ENCODE measurements at places on chromosomes 3 and 15.

DNA sequence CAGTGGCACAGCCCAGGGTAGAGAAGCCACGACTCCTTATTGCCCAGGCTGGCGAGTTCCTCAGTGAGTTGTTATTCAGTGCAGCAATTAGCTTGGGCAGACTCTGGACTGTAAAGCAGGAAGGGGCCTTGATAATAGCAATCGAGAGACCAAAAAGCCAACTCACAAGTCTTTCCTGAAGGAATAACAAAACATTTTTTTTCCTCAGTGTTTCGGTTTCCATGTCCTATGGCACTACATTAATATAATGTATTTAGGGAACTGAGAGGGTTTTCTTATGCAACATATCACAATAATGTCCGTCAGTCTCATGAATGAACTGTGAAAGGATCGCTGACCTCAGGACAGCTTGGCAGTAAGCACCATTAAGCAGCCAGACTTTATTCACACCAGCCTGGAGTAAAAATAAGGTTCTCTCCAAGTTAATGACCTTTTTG, 248.9 kb upstream of the TBL1XR1 start:
- DNase-seq: no peak

DNA sequence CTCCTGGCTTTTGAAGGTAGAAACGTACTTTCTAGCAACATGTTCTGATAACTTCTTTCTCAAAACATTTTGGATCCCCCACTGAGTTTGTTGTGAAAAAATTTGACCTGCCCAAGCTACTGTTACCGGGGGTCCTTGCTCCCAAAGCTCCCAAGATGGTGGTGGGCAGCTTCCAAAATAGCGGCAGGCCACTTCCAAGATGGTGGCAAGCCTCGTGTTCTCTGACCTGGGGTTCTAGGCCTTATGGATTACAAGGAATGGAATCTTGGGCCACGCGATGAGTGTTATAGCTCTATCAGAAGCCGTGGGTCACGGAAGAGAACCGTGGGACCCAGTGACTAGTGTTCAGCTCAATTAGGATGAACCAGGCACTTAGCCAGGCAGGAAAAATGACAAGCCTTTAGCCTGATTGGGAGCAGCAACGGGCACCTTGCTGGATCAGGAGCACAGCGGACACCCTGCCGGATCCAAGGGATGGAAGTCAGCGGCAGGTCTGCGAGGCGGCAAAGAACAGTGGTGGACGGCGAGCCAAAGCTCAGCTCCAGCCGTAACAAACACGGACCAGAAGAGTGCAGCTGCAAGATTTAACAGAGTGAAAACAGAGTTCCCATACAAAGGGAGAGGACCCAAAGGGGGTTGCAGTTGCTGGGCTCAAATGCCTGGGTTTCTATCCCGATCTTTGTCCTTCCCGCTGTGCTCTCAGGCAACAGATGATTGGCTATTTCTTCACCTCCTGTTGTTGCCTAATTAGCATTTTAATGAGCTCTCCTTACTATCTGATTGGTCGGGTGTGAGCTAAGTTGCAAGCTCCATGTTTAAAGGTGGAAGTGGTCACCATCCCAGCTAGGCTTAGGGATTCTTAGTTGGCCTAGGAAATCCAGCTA, 133.3 kb downstream of the WDR72 start:
- DNase-seq: no peak

DNA sequence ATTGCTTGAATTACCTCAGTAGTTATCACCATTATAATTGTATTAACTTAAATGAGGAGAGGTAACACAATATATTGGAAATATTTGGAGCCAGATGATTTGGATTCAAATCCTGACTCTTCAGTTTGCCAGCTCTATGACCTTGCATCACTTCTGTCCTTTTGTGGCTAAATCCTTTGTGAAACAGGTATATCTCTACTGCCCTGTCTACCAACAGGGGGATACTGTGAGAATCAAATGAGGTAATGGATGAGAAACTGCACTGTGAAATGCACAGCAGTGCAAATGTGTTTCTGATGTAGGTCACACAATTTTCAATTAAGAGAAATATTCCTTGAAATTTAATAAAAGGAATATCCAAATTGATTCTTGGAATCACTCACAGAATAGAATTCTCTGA, 58.8 kb downstream of the CCDC54 start:
- DNase-seq: no peak

DNA sequence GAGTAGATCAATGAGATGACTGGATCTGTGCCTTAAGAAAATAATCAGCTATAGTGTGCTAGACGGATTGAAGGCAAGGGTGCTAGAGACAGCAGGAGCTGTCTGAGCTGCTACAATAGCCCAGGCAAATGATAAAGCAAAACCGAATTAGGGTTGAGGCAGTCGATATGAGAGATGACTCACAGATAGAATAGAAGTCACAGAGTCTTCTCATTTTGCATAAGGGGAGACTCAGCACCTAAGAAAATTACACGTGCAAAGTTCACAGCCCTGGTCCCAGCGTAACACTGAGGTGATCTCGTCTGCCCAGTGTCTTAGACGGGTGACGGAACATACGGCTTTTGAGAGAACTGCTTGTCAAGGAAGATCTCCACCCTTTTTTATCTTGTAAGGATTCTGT, 11.6 kb downstream of the LPP start:
- DNase-seq: no peak

- no peak for DNase-seq
Measured at GRCh38 chr3:107767897-107768605, 245.3 kb downstream of the BBX start.

GRCh38 chr3:183354325-183354831, 74.0 kb downstream of the MCF2L2 start:
- DNase-seq: no peak

GRCh38 chr3:194985031-194985578, 285.9 kb downstream of the XXYLT1 start:
- no peak for DNase-seq

GRCh38 chr15:85897895-85898717, 103.4 kb upstream of the KLHL25 start:
- no peak for DNase-seq

GRCh38 chr3:50246517-50246954, 10.5 kb downstream of the GNAI2 start:
- DNase-seq: peak; percentile 74

DNA sequence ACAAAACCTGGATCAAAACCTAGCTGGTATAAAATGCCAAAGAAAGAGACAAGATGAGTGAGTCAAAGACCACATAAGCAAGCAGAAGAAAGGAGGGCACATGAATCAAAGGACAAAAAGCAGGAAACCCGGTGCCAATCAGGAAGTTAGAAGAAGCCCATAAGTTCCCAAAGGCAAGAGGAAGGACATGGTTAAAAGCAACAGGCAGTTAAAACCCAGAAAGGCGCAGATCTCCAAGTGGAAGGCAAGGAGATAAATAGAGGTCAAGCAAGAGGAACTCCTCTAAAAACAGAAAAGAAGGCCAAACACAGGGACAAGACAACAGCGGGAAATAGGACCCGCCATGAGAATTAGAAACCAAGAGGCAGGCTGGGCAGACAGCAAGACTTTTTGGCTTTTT, 4.4 kb downstream of the TMOD2 start:
- no peak for DNase-seq

DNA sequence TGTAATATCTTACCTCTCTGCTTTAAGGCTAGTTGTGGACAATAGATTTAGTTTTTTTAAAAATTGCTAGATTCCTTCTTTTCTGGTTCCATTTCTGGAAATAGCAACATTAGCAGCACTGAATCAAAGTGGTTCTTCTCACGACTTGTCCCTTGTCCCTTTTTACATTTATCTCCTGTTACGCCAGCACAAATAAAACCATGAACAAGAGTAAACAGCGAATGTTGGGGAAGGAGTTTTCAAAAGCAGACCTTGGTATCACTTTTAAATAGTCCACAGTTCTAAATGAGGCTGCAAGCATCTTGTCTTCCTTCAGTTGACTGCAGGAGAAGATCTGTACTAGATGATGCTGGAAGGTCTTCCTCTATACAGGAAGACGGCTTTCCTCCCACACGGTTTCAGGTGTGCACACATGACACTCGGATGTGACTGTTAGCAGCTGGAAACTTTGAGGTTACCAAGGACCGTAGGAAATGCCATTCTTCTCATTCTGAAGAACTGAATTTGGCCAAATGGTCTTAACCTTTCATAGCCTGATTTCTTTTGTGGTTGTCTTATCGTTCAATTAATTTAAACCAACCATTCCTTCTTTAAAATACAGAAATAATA, 251.0 kb upstream of the ICE2 start:
- no peak for DNase-seq

DNA sequence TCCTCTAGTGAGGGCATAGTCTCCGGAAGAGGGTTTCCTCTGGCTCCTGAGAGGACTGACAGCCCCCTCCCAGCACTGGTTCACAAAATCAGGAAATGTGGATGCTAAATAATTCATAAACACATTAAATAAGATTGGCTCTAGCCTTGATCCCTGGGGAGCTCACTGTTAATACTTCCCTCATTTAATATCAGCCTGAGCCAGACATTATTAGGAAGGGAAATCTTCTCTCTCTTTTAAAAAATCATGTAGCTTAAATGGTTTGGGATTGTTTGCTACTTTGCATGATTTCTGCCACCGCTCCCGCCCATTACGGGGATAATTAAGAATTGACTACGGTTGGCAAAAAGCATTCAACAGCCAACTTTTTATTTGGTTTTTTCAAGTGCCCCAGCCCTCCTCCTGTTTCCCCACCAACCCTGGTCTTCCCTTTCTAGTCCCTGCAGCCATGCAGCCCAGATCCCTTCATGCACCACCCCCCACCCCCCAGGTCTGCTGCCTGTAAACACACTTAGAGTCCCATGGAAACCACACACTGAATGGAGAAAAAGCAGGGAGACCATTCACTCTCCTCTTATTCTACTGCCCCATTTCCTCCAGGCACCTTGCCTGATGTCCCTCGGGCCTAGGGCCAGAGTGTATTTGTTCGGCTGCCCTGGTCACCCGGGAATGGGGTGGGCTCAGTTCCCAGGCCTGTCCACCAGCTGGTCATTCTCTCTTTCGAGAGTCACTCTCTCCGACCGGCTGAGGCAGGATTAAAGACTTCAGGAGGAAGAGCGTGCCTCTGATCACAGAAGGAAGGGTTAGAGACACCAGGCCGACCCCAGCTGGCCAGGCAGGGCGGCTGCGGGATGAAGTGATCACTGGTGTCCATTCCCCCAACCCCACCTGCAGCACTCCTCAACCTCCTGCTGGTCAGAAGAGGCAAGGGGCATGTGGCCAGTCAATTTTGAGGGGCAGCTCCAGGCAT, 45.1 kb downstream of the SEMA5B start:
- DNase-seq: no peak
